AG04450 (cell line): ENCODE measurements at places on chromosomes 3 and 15. TPM values are rescaled to one million over a fixed set of nuclear protein-coding genes. Genes with fewer than 3 reads are reported as not detected.

- DNase-seq: no peak
Measured at GRCh38 chr3:129460155-129460554, 20.1 kb downstream of the IFT122 start.

- DNase-seq: no peak
Measured at GRCh38 chr3:161682715-161683114, 186.1 kb downstream of the OTOL1 start.

DNA sequence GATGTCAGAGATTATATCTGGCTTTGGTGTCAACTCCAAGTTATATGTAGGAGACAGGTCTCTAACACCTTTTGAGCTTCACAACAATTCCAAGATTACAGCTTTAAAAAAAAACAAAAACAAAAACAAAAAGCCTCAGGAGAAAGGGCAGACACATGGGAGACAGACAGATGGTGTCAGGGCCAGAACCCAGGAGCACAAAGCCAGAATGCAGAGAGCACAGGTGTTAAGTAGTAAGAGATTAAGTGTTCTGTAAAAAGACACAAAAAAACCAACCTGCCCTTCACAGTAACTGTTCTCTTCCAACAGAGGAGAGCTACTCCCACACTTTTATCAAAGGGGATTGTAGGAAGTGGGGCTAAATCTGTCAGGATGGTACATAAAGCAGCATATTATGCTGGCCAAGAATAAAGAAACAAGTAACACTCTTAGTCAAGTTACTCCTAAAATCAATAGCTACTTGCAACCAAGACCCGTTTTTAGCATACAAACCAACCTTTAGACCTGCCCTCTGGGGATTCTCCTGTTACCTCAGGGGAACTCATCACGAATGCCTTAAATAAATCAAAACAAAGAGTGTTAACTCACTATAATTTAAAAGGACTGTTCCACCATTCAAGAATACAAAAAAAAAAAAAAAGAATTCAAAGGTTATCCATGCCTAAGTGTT, 5.9 kb downstream of the CPEB1 start:
- DNase-seq: no peak

GRCh38 chr3:120909602-120909878, 1.5 kb downstream of the STXBP5L start:
- no peak for DNase-seq

DNA sequence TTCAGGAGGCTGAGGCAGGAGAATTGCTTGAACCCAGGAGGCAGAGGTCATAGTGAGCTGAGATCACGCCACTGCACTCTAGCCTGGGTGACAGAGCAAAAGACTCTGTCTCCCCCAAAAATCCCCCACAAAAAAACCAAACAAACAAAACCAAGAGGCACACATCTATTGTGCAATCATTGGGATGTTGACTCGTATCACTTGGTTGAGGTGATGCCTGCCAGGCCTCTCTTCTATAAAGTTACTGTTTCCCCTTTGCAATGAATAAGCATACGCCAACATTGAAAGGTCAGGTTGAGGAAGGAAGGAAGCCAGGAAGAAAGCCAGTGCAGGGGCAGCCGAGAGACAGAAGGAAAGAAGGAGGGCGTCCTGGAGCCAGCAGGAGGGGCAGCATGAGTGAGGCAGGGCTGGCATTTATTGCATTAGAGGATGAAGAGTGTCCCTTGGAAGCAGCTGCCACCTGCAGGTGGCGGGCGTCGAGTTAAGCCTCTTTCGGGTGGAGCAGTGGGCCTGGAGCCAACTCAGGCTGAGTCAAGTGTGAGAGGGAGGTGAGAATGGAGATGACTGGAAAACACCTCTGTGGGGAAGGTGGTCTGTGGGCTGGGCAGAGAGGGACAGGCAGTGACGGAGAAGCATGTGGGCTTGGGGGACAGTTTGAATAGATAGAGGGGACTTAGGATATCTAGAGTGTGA, 8.3 kb upstream of the CSPG4 start:
- DNase-seq: no peak

DNA sequence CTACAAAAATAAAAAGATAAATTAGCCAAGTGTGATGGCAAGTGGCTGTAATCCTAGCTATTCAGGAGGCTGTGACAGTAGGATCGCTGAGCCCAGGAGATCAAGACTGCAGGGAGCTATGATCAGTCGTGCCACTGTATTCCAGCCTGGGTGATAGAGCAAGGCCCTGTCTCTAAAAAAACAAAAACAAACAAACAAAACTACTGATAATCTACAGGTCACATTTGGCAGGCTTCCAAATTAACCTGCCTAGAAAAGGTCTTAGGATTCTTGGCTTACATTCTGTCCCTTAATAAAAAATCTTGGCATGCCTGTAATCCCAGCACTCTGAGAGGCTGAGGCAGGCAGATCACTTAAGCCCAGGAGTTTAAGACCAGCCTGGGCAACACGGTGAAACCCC, 33.4 kb upstream of the SETD2 start:
- no peak for DNase-seq

- DNase-seq: no peak
Measured at GRCh38 chr3:148367756-148368155, 329.9 kb upstream of the AGTR1 start.

DNA sequence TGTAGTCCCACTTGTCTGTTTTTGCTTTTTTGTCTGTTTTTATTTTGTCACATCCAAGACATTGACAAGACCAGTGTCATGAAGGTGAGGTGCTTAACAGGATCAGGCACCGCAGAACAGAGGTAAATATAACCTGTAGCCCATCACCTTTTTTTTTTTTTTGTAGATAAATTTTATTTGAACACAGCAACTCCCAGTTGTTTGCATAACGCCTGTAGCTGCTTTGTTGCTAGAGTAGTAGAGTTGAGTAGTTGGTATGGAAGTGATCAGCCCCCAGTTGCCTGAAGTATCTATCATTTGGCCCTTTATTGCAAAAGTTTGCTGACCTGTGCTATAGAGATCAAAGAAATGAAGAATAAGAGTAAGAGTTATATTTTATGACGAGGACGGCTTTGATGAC, 135.0 kb downstream of the TCF12 start:
- DNase-seq: no peak

DNA sequence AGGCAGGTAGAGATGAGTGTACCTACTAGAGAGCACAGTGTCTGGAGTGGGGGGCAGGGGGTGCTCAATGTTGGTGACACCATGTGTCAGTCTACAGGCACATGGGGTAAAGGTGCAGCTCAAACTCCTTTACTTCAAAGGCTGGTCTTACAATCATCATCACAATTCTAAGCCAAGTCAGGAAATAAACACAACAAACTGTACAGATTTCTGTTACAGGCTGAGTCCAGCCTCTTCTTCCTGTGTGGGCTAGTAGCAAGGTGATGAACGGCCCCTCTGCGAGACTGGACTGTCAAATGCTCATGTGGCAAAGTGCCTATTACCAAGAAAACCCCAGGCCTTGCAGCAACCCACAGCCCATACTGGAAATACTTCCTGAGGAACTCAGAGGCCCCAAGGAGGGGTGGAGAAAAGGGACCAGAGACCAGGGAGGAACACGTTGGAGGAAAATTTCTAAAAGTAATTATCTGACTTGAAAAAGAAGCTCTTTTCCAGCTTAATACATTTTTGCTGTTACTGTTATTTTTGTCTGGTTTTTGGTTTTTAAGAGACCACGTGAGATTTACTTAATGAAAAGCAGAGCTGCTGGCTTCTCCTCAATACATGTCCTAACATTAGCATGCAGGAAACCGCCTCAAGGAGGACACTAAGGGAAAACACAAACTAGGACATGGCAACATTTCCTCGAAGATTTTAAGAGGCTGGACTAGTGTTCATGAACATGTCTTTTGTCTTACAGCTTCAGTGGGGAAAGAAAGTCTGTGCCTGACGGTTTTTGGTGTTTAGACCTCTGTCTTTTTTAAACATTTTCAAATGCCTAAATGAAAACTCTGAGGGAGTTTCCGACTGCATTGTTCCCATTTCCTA, 29.5 kb downstream of the TBC1D2B start:
- DNase-seq: no peak

DNA sequence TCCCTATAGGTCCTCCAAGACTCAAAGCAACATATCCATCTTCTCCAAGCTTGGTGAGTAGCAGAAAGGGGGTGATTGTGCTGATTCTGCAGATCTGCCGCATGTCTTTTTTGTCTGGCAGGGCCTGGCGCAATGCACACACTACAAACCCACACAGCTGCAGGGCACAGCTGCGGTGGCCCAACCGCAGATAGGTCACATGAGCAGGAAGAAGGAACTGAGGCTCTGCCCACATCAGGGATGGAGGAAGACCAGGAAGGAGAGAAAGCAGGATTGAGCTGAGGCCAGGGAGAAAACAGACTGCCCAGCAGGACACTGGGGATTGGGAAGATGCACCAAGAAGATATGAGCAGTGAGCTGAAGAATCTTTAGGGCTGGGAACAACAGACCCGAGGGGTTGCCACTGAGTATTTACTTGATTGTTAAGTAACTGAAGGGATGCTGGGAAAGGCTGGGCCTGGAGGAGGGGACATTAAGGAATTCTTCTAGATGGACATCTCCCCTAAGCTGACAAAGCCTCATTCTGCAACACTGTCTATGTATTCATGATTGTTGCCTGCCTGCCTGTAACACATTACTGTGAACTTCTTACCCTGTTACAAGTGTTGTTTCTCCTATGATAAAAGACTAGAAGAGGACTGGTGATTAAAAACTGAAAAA, 126.7 kb downstream of the MYLK start:
- DNase-seq: no peak

DNA sequence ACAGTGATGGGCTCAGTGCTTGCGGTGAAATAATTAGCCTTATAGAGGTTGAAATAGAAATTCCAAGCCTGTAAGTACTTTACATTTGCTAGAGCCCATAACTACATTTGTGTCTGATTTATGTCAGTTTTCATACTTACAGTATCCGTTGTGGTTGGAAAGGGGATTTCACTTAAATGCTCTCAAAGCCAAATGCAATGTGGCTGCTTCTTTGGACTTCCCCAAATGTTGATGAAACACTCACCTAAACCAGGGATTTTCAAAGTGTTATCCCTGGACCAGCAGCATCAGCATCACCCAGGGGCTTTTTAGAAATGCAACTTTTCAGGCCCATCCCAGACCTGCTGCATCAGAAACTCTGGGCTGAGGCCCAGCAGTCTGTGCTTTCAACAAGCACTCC, 378.7 kb downstream of the MCTP2 start:
- no peak for DNase-seq

- DNase-seq: no peak
Measured at GRCh38 chr15:74958320-74958907, 1.8 kb upstream of the RPP25 start.

The COL7A1 gene
- 19.8 and 25.8 TPM in 2 replicates for polyA plus RNA-seq

The ADAMTS9 gene
- 0.76 and 1.1 TPM in 2 replicates for polyA plus RNA-seq

The IL5RA gene
- polyA plus RNA-seq: not detected in 2 replicates

The GPR87 gene
- polyA plus RNA-seq: not detected in 2 replicates

The CP gene
- 0.10 TPM in 1 of 2 replicates, not detected in the other for polyA plus RNA-seq
